ENCODE measurements at places on chromosomes 7 and 10. TPM values are rescaled to one million over a fixed set of nuclear protein-coding genes. Genes with fewer than 3 reads are reported as not detected.

GRCh38 chr7:23093546-23093945, 12.0 kb upstream of the KLHL7 start:
- H3K4me1 ChIP-seq = no peaks in the 10 kb centered on the region
- H3K36me3 ChIP-seq = peaks cover 3% of the 10 kb centered on the region
- H3K4me3 ChIP-seq = no peak overlapping the region
- DNase-seq = no peak

GRCh38 chr10:1058017-1058416, 1.8 kb downstream of the WDR37 start:
- peak overlapping the region; percentile 92 for H3K27ac ChIP-seq
- peak overlapping the region; percentile 98 for H3K4me3 ChIP-seq
- peaks cover 62% of the 10 kb centered on the region for H3K4me1 ChIP-seq
- H3K36me3 ChIP-seq = peaks cover 8% of the 10 kb centered on the region
- DNase-seq = no peak

DNA sequence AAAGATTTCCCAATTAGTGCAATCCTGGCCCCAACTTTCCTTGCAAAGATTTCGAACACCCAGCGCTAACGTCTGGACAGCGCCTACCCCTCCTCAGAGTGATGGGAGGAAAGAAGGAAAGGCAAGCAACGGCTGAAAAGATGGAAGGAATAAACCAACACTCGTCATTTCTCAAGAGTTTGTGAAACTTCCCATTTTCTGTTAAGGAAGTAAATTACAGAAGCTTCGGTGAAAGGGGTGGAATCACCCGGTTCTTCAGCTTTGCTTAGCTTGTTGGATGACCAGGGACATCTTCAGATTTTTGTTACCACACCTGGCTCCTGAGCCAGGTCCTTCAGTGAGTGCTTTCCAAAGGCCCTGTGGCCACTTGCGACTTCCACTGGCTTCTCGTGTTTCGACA, 313.1 kb downstream of the SKIDA1 start:
- H3K4me3 ChIP-seq = no peak overlapping the region
- H3K27ac ChIP-seq = no peak overlapping the region
- no peak for DNase-seq
- peaks cover 2% of the 10 kb centered on the region for H3K27me3 ChIP-seq
- H3K4me1 ChIP-seq = no peaks in the 10 kb centered on the region

DNA sequence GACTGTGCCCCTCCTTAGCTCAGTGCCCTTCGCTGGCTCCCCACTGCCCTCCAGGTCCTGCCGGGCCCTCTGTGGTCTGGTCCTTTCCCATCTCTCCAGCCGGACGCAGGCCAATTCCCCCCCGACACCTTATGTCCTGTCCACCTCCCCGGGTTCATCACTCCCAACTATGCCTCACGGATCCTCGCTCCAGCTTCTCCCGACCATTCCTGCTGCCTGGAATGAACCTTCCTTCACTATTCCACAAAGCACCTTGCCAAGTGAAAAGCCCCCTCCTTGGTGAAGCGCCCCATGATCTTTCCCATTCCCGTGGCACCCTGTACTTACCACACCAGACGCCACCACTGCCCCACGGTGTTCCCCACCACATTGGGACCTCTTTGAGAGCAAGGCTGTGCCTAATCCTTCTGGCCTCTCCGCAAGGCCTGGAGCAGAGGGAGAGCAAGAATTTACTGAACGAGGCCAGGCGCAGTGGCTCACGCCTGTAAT, 47.2 kb downstream of the TMEM270 start:
- no peak overlapping the region for H3K4me3 ChIP-seq
- no peaks in the 10 kb centered on the region for H3K36me3 ChIP-seq
- no peaks in the 10 kb centered on the region for H3K4me1 ChIP-seq

Gene KCNIP2
- total RNA-seq = 7.7 TPM

Gene AGMO
- total RNA-seq = not detected

Gene OR2A42
- 0.08 TPM for total RNA-seq

Gene CUZD1
- total RNA-seq = 0.54 TPM

All from endothelial cell (in vitro differentiated cells).